ENCODE measurements at places on chromosomes 11 and 22. TPM values are rescaled to one million over a fixed set of nuclear protein-coding genes. Genes with fewer than 3 reads are reported as not detected.

GRCh38 chr22:29385748-29386147 lies 2.6 kb downstream of the AP1B1 start:
- H3K27me3 ChIP-seq: no peaks in the 10 kb centered on the region
- no peak overlapping the region for H3K4me3 ChIP-seq
- no peak overlapping the region for H3K27ac ChIP-seq

DNA sequence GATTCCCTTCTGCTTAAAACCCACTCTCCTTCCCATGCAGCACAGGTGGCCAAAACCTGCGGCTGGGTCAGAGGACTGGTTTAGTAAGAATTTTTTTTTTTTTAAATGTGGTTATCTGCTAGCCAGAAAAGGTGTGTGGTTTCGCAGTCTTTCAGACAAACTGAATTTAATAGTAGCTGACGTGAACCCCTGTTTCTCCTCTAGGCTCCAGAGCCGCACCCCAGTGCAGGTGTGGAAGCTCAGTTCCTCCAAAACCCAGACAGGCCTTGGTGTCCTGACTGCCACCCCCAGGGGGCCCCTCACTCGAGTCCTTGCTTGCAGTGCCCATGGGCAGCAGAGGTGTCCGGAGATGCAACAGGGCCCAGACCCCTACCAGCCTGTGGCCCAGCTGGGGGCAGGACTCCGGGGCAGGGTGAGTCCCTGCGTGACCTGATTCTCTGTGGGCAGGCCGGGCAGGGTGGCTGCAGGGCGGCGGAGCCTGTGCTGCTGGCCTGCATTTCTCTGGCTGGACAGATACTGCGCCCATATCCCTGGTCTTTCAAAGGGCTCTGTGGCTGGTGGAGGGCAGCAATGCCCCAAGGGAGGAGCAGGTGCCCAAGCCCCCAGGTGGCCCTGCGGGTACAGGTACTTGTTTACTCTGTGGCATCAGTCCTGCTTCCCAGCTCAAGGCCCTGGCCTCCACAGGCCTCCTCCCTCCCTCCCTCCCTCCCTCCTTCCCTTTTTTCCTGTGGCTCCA lies 15.2 kb downstream of the KCNQ1 start:
- no peaks in the 10 kb centered on the region for H3K36me3 ChIP-seq
- no peak overlapping the region for H3K4me3 ChIP-seq
- no peak overlapping the region for H3K27ac ChIP-seq
- no peak for DNase-seq
- H3K4me1 ChIP-seq: no peaks in the 10 kb centered on the region

- no peaks in the 10 kb centered on the region for H3K4me1 ChIP-seq
- no peak for DNase-seq
- H3K4me3 ChIP-seq: no peak overlapping the region
- H3K27me3 ChIP-seq: no peaks in the 10 kb centered on the region
Measured at GRCh38 chr11:45502226-45502545, 163.2 kb downstream of the CHST1 start.

DNA sequence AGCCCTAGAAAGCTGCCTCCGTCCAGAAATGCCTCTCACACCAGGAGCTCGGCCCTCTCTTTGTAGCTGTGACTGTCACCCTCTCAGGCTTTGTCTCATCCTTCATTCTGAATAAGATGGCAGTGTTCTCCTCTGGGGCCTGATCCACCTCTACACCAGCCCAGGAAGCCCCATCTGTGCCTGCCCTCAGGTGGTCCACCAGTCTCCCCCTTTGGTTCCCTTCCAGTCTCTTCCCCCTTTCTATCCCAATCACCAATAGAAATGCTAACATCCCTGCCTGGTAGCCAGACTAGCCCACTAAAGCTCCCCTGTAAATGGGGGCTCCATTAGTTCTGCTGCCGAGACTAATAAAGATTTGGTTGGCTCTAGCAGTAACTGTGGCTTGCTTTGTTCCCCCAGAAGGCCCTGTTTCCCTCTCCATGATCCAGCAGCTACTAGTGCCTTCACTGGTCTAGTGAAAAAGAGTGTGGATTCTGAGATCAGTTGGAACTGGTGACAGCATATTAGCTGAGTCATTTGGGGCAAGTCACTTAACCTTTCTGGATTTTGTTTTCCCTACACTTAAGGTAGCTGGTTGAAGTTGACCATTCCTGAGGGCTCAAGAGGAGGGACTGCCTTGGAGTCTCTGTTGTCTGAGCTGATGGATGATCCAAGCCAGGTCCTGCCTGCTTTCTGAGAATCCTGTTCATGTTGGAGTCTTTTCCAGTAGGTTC lies 16.2 kb downstream of the PLEKHB1 start:
- H3K4me3 ChIP-seq: no peak overlapping the region
- no peaks in the 10 kb centered on the region for H3K36me3 ChIP-seq
- H3K27me3 ChIP-seq: no peaks in the 10 kb centered on the region
- DNase-seq: no peak
- H3K27ac ChIP-seq: no peak overlapping the region
- no peaks in the 10 kb centered on the region for H3K4me1 ChIP-seq

DNA sequence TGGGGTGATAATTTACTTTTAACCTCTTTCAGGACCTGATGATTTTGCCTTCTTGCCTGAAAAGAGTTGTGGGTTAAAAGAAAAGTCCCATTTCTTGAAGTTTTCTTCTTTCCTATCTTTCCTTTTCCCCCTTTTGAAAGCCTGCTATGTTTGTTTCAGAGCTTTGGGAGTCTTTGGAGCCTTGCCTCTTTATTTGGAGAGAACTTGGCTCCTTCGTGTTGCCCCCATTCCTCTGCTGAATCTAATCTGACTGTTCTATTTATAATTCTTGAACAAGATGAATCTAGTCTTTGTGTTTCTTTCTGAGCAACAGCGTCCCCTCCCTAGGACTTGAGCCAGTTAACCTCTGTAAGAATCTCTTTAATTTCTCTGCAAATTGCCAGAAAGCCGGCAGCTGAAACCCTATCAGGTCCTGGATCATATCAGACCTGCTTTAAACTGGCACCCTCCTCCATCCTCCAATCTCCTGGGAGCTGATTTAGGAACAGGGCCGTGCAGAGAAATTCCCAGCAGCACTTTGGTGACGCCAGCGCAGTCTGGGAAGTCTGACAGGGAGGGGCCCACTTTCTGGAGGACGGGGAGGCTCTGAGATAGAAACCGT lies 289.1 kb upstream of the SORL1-AS1 start:
- peak overlapping the region; percentile 85 for H3K27ac ChIP-seq
- H3K4me1 ChIP-seq: peaks cover 7% of the 10 kb centered on the region
- peak; percentile 86 for DNase-seq
- H3K36me3 ChIP-seq: no peaks in the 10 kb centered on the region

- no peaks in the 10 kb centered on the region for H3K27me3 ChIP-seq
- H3K36me3 ChIP-seq: no peaks in the 10 kb centered on the region
- H3K27ac ChIP-seq: no peak overlapping the region
- H3K4me3 ChIP-seq: no peak overlapping the region
- no peak for DNase-seq
- H3K4me1 ChIP-seq: no peaks in the 10 kb centered on the region
Measured at GRCh38 chr11:1496761-1497095, 10.1 kb upstream of the MOB2 start.

DNA sequence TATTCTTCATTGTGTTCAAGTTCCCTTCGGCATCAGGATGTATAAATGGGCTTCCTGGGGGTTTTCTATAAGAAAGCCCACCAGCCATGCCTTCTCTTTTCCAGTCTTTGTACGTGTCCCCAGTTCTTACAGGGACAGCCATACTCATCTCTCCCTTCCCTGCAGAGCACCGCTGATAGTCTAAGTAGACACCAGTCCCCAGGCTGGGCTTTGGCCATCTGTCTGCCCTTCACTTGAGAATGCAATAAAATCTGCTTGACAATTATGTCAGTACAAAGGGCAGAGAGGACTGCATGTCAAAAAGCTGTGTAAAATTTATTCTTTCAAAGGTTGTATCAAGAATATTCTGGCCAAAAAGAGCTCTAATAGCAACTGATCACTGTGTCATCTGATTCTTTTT lies 27.3 kb downstream of the NTM start:
- H3K27me3 ChIP-seq: no peaks in the 10 kb centered on the region
- no peak overlapping the region for H3K4me3 ChIP-seq

- no peak for DNase-seq
- no peak overlapping the region for H3K4me3 ChIP-seq
- H3K27me3 ChIP-seq: no peaks in the 10 kb centered on the region
- no peak overlapping the region for H3K27ac ChIP-seq
Measured at GRCh38 chr11:45303316-45303715, 17.2 kb upstream of the SYT13 start.

- no peaks in the 10 kb centered on the region for H3K4me1 ChIP-seq
- H3K36me3 ChIP-seq: no peaks in the 10 kb centered on the region
- no peaks in the 10 kb centered on the region for H3K27me3 ChIP-seq
- DNase-seq: no peak
- H3K27ac ChIP-seq: no peak overlapping the region
- no peak overlapping the region for H3K4me3 ChIP-seq
Measured at GRCh38 chr22:38097058-38097457, 13.1 kb upstream of the SLC16A8 start.

DNA sequence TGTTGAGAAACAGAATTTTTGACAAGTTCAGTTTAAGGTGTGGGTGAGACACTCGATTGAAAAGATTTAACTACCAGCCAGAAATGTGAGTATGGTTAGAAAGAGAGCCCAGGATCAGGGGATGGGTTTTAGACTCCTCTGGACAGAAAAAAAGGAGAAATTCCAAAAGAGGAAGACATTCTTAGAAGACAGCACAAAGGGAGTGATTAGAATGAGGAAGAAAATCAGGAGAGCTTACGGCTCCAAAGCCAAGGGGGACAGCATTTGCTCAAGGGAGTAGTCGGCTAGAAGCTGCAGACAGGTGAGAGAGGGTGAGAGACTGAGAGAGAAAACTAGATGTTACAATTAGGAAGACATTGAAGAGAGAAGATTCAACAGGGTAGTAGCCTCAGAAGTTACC lies 166.1 kb downstream of the ADAMTS15 start:
- H3K27me3 ChIP-seq: no peaks in the 10 kb centered on the region
- peaks cover 5% of the 10 kb centered on the region for H3K4me1 ChIP-seq
- no peak for DNase-seq
- H3K36me3 ChIP-seq: no peaks in the 10 kb centered on the region

DNA sequence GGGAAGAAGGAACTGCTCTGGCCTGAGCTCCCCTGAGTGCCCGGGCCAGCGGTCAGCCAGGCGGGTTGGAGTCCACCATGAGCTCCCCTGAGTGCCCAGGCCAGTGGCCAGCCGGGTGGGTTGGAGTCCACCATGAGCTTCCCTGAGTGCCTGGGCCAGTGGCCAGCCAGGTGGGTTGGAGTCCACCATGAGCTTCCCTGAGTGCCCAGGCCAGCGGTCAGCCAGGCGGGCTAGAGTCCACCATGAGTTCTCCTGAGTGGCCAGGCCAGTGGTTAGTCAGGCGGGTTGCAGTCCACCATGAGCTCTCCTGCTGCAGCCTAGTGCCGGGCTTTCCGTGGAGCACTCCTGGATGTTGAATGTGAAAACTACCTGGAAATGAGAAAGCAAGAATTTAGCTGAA lies 844.0 kb downstream of the TBC1D22A start:
- DNase-seq: no peak
- no peaks in the 10 kb centered on the region for H3K36me3 ChIP-seq
- H3K27me3 ChIP-seq: no peaks in the 10 kb centered on the region
- no peak overlapping the region for H3K4me3 ChIP-seq

- H3K27ac ChIP-seq: no peak overlapping the region
- H3K36me3 ChIP-seq: no peaks in the 10 kb centered on the region
- no peaks in the 10 kb centered on the region for H3K4me1 ChIP-seq
- no peaks in the 10 kb centered on the region for H3K27me3 ChIP-seq
Measured at GRCh38 chr11:117444256-117444655, 116.6 kb downstream of the CEP164 start.

- H3K27ac ChIP-seq: peak overlapping the region; percentile 60
- DNase-seq: peak; percentile 81
- no peaks in the 10 kb centered on the region for H3K36me3 ChIP-seq
- H3K4me3 ChIP-seq: no peak overlapping the region
- H3K27me3 ChIP-seq: no peaks in the 10 kb centered on the region
- no peaks in the 10 kb centered on the region for H3K4me1 ChIP-seq
Measured at GRCh38 chr11:2725368-2726300, 25.8 kb upstream of the KCNQ1OT1 start.

GRCh38 chr11:32779136-32779535 lies 15.3 kb downstream of the CCDC73 start:
- H3K4me3 ChIP-seq: no peak overlapping the region
- no peaks in the 10 kb centered on the region for H3K4me1 ChIP-seq
- H3K27me3 ChIP-seq: no peaks in the 10 kb centered on the region
- no peak overlapping the region for H3K27ac ChIP-seq
- no peaks in the 10 kb centered on the region for H3K36me3 ChIP-seq

DNA sequence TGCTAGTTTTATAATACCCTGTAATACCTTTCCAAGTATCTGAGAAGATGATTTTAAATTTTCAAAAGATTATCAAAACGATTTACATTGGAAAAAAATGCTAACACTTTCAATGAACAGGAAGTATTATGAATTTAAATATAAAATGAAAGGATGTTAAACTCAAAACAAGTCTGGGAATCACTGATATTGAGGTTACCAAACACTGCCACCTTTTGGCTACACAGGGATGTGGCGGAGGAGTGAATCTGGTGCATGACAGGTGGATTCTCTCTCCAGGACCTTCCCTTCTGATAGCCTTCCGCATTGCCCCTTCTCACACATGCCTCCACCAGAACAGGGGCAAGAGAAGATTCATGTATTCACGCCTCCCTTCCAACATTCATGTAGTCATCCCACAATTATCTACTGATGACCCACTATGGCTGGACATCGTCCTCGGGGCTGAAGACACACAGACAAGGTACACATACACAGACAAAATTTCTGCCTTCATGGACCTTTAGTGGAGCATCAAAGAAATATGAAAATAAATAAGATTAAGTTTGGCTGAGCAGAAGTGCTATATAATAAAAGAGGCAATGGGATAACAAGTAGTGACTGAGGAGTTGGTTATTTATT lies 34.7 kb downstream of the ATG16L2 start:
- H3K27me3 ChIP-seq: no peaks in the 10 kb centered on the region
- H3K27ac ChIP-seq: no peak overlapping the region
- DNase-seq: no peak
- no peaks in the 10 kb centered on the region for H3K4me1 ChIP-seq
- no peak overlapping the region for H3K4me3 ChIP-seq

MUC5AC gene
- not detected for total RNA-seq

ART1 gene
- not detected for total RNA-seq

OR10A2 gene
- not detected for total RNA-seq

TSGA10IP gene
- not detected for total RNA-seq

OR52H1 gene
- total RNA-seq: not detected

FJX1 gene
- total RNA-seq: 6.2 TPM

All from uterus (tissue), 4 donors.